ENCODE measurements at places on chromosomes 6 and 20. TPM values are rescaled to one million over a fixed set of nuclear protein-coding genes. Genes with fewer than 3 reads are reported as not detected.

DNA sequence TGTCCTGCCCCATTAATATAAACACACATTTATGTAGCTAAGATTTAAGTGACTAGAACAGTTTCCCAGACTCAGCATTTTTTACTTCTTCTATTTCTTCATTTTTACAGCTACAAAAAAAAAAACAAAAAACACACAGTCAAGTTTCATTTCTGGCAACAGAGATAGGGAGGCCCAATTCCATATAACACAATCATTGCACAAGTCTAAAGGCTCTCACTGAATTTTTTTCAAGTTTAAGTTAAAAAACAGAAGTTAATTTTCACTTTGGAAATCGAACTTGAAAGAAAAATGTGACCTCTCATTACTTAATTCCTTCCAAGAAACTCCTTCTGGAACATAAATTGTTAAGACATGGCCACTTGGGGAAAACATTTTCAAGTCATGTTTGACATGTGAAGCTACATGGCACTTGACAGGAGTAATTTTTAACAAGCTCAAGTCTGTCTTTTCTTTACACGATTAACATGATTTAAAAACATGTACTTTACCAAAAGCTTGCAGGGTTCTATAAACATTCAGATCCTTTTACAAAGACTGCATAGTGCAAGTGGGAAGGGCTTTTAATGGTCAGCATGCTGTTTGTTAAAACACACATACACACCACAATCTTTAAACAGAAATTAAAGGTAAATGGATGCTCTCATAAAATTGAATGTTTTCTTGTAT lies 100.1 kb upstream of the CCDC28A start:
- no peaks in the 10 kb centered on the region for H3K27me3 ChIP-seq
- no peaks in the 10 kb centered on the region for H3K4me1 ChIP-seq
- H3K27ac ChIP-seq = no peak overlapping the region
- no peaks in the 10 kb centered on the region for H3K36me3 ChIP-seq

DNA sequence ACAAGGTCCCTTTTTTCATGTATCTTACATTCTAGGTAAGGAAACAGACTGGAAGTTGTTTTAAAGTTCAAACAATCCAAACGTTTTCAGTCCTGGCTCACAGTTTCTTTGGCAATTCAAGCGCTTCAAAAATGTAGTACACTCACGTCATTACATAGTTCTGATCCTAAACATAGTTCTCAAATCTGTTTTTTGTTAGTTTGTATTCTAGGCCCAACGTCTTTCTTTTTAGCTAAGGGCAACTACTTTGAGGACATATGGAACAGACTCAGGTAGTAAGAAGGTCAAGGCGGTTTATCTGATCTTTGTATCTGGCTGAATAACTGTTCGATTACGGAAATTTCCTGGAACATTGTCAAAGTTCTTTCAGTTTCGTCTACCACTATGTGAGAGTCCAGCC lies 36.9 kb upstream of the PLCB4 start:
- no peak for DNase-seq
- H3K27ac ChIP-seq = no peak overlapping the region
- H3K4me3 ChIP-seq = no peak overlapping the region
- no peaks in the 10 kb centered on the region for H3K36me3 ChIP-seq

Gene STMN3
- total RNA-seq = 21.6 TPM

DNA sequence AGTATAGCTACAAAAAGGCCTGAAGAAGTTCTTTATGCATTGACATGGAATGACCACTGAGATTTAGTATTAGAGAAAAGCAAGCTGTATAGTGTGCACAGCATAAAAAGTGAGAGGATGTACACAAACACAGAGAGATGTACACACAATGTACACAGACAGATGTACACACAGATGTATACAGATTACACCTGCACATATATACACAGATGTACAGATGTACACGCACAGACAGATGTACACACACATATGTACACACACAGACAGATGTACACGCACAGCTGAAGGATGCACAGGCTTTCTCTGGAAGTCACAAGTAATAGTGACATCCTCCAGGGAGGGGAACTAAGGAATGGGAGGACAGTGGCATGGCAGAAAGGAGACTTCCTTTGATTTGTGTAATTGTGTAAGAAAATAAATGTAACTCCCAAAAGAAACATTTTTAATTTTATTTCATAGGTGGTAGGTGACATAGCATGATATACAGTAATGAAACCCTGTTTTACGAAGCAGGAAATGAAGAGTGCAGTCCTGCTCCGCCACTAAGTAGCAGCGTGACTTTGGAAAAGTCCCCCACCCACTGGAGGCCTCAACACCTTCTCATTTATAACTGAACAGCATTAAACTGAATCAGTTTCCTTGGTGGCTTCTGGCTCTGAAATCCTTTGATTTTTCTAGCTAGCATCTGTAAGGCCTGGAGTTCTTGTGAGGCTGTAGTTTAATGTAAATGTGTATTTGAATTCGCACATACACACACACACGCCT lies 14.1 kb downstream of the NFATC2 start:
- H3K27me3 ChIP-seq = no peaks in the 10 kb centered on the region
- H3K27ac ChIP-seq = peak overlapping the region; percentile 70
- H3K4me1 ChIP-seq = peaks cover 94% of the 10 kb centered on the region
- H3K4me3 ChIP-seq = peak overlapping the region; percentile 36

Gene DEFB132
- total RNA-seq = not detected

- no peak overlapping the region for H3K4me3 ChIP-seq
- H3K36me3 ChIP-seq = no peaks in the 10 kb centered on the region
- H3K27ac ChIP-seq = no peak overlapping the region
- no peak for DNase-seq
Observed at GRCh38 chr6:70404658-70405057, 8.7 kb upstream of the FAM135A start.
